ENCODE measurements at places on chromosomes 6 and 20.

- no peak for DNase-seq
Measured at GRCh38 chr6:144530118-144530517, 245.0 kb downstream of the UTRN start.

GRCh38 chr6:84093441-84094435, 60.2 kb downstream of the MRAP2 start:
- no peak for DNase-seq

DNA sequence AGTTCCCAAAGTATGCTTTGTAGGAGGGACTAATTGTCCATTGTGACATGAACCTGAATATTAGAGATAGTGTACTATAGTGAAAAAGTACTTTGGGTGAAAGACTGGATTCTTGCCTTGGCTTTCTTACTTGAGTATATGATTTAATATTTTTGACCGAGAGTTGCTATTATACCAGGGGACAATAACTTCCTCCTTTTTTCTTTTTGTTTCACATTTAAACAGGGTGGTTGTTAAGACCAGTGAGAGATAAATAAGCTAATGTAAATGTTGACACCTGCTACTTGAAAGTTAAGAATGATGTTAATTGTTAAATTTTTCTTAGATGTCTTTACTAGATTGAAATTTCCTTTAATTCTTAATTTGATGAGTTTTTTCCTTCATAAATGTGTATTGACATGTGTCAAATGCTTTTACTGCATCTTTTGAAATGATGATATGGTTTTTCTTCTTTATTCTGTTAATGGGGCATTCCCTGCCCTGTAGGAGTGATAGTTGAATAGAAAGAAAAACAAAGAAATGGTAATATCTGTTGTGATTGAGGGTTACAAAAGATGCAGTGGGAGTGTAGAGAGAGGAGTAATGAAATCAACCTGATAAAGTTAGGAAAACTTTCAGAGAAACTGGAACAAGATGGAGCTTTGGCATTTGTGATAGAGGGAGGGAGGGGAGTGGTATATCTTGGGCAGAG, 48.4 kb downstream of the ZFAND3 start:
- no peak for DNase-seq

GRCh38 chr6:29964518-29964886, 22.2 kb downstream of the HLA-A start:
- no peak for DNase-seq

DNA sequence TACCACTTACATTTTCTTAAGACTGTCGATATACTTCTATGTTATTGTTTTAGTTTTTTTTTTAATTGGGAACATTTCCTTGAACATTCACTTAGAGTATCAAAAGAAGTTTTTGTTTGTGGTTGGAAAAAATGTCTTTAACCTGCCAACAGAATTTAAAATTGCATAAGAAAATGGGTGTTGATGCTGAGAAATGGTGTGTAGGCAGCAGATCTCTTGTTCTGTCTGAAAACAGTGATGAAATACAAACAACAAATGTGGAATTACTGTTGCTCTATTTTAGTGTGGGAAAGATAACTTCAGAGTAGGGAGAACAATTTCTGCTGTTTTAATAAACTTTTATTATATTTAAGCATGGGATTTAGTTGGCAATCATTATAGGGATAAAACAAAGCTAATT, 293.5 kb downstream of the CDKAL1 start:
- no peak for DNase-seq

- no peak for DNase-seq
Measured at GRCh38 chr6:12618296-12618695, 98.3 kb upstream of the PHACTR1 start.

GRCh38 chr6:128605961-128606360, 85.6 kb upstream of the PTPRK start:
- no peak for DNase-seq

DNA sequence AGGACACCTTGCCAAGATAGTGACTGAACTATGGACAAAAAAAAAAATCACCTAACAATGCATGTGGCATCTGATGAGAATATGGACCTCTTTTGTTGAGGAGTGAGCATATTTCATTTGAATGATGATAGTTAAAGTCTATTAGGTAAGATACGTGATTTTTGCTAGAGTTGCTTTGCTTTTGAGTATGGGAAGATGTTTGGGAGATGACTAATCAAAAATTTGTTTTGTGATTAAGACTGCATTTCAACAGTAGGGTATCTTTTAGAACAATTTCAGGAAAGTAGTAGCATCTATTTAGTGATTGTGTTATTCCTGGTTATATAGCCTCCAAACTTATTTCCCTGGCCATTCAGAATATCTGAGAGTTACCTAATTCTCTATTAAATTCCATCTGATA, 878.6 kb upstream of the CITED2 start:
- no peak for DNase-seq

DNA sequence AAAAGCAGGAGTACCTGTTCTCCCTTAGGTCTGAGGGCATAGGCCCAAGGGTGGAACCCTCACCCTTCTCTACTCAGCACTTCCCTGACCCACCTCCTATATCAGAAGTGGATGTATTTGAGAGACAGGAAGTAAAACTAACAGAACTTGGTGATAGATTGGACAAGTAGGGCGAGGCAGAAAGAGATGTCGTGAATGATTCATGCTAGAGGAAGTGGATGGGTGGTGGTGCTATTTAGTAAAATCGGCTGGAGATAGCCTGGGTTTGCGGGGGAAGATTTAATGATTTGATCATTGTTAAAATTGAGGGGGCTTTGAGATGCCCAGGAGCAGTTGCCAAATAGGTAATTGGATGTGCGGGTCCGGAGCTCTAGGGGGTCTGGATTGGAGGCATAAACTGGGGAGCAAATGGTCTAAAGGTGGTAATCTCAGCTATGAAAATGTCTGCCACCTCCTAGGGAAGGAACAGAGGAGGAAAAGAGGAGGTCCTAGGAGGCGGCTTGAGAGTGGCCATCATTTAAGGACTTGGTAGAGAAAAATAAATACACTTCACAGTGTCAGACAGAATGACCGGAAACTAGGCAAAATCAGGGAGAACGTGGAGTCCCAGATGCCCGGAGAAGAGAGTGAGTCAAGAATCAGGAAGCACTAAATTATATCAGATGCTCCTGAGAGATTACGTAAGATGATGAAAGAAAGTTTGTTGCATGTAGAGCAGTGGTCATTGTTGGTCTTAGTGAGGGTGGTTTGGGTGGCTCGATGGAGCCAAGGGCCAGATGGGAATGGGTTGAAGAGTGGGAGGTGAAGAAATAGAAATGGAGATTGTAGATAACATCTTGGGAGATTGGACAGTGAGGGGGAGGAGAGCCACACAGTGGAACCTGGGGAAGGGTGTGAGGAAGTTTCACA, 142.0 kb downstream of the CEP57L1 start:
- no peak for DNase-seq

GRCh38 chr20:704726-705125, 29.1 kb upstream of the SCRT2 start:
- DNase-seq, result no peak

DNA sequence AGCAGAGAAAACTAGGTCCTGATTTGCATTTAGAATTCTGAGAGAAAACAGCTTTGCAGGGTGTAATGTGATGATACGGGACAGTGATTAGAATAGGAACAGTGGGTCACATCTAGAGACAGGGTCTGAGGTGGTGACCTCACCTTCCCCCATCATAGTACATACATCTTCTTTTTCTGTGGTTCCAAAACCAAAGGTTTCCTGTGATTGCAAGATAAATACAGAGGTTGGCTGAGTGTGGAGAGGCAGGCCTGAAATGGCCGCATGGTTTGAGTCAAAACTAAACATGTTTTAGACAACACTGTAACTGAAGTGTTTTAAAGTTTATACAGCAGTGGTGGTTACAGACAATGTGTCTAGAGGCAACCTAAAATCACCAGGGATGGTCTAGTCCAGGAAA, 10.4 kb upstream of the NT5DC1 start:
- no peak for DNase-seq

GRCh38 chr20:10763112-10763511, 89.3 kb upstream of the JAG1 start:
- DNase-seq, result no peak

DNA sequence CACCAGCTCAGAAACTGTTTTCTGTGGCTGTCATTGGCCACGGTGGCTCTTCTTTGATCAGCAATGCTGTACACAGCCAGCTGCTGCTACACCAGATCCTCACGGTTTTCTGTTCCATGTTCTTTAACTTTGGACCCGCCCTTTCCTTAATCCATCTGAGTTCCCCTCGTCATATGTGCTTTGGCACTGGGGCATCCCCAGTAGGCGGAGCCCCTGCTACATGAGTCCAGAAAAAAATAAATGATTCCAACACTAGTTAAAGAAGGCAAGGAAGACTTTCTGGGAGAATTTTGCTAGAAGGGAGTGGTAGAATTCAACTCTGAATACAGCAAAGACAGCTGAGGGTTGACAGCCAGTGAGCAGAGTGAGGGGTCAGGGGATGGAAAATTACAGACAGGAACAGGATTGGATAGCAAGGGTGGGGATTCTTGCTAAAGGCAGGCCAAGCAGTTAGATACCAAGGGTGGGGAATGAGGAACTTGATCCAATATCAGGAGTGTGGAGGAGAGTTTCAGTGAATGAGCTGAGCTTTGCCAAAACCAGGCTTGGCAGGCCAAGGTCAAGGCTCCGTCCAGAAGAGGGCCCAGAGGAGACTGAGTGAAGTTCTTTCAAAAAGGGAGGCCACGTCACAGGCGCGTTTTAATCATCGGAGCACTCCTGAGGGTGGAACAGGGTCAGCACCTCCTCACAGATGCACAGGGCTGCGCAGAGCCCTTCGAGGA, 391.8 kb downstream of the CDH4 start:
- no peak for DNase-seq

- no peak for DNase-seq
Measured at GRCh38 chr20:14712302-14712739, 374.9 kb upstream of the FLRT3 start.

GRCh38 chr6:169312658-169313346, 59.2 kb upstream of the THBS2 start:
- no peak for DNase-seq
